ENCODE measurements at places on chromosomes 16 and 17.
A peak's percentile ranks its signal among the peaks of the same experiment; 100 is the strongest.

GRCh38 chr17:39556423-39556822, 51.3 kb downstream of the NEUROD2 start:
- no peak for DNase-seq

DNA sequence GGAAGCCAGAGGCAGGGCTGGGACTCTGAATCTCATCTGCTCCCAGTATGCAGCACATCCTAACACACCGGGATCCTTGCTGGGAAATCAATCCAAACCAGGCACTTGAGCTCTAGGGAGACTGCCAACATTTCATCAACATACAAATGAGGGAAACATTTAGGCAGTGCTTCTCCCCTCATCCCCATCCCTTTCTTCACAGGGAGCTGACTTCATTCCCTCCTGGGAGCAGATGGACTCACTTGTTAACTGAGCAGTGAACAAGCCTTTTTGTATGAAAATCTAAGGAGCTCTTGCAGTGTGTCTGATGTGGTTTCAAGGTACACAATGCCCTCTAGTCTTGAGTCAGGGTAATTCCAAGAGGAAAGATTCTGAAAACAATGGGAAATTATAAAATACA, 96.3 kb downstream of the TMEM114 start:
- DNase-seq: peak; percentile 33

DNA sequence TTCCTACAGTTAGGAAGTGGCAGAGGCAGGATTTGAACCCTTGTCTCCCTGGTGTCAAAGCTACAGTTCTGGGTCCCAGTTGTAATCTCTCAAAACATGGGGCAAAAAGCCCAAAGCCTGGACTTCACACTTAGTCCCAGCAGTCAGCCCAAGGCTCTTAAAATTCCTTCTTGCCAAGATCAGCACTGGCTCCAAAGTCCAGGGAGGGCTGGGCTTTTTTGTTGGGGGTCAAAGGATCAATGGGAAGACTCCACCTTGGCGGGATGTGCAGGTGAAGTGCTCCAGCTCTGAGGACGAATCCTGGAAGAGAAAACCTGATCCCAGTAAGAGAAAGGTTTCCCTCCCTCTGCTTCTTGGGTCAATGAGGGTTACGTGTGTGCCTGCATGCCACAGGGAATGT, 195.5 kb downstream of the HAPSTR1 start:
- no peak for DNase-seq

- no peak for DNase-seq
Observed at GRCh38 chr17:54864636-54865356, 35.9 kb upstream of the TOM1L1 start.

GRCh38 chr16:89334050-89334449, 116.5 kb downstream of the ZNF778 start:
- DNase-seq: no peak

DNA sequence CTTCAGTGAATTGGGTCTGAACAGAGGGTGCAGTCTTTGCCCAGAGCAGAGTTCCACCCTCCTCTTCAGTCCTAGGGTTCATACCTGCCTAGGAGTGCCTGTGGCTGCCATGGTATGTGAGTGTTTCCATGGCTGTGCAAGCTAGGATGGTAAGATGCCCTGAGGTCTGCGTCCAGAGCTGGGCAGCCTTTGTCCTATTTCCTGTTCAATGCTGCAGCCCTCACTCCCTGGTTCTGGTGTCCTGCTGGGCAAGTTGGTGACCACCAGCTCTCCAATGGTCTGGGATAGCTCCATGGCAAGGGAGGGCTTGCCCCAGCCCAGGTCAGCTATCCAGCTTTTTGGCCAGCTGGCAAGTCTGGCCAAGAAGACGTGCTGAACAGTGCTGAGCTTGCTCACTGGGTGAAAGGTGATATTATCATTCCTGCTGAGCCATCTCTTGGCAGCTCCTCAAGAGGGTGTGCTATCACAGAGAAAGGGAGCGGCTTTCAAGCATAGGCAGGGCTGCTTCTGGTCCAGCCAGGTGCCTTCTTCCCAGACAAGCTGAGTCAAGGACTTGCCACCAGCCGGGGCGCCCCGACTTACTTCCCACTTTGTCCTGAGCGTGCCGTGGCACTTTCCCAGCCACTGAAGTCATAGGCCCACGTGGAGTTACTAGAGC, 13.0 kb upstream of the NFATC3 start:
- no peak for DNase-seq

All from spinal cord (tissue), 10 donors.